ENCODE measurements at places on chromosomes 6 and 20. TPM values are rescaled to one million over a fixed set of nuclear protein-coding genes. Genes with fewer than 3 reads are reported as not detected.

DNA sequence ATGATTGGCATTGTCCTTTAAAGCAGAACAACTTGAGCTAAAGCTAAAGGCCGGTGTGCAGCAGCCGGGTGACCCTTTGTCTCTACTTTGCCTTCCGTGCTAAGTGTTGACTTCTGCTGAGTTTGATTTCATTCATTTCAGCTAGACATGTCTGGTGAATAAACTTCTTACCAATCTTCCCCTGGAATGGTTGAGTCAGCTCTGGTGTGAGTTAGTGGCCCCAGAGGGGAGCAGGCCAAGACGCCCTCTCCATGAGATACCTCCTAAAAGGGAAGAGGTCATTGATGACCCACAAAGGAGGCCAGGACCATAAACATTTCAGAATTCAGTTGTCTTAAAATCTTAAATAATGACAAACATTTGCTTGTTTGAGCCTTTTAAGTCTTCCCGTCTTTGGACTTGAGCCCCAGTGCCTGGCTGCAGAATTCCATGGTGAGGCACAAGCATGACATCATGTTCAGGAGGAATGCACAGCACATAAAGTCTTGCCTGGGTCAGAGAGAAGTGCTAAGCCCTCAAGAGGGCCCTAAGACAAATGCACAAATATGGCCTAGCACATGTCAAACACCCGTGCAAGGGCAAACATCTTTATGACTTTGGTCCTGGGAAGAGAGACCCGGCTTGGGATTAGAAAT lies 96.3 kb upstream of the NEDD9 start:
- DNase-seq = no peak

DNA sequence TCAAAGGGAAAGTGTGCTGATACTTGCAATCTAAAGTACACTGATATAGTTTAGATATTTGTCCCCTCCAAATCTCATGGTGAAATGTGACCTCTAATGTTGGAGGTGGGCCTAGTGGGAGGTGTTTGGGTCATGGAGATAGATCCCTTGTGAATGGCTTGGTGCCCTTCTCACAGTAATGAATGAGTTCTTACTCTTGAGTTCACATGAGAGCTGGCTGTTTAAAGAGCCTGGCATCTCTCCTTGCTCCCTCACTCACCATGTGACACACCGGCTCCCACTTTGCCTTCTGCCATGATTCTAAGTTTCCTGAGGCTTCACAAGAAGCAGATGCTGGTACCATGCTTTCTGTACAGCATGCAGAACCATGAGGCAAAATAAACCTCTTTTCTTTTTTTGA lies 78.1 kb downstream of the REPS1 start:
- no peak for DNase-seq

Gene TRIM15
- polyA plus RNA-seq = 7.1 TPM

GRCh38 chr6:51818520-51819022 lies 268.8 kb downstream of the PKHD1 start:
- DNase-seq = no peak

GRCh38 chr20:23605867-23606651 lies at the start of gene CST9:
CST9 (minus strand) TSS chr20:23605917; CDS start chr20:23605864, 53 bp downstream.
- DNase-seq = no peak

Measured in kidney (tissue), 22 donors.